ENCODE measurements at places on chromosomes 6 and 20. TPM values are rescaled to one million over a fixed set of nuclear protein-coding genes. Genes with fewer than 3 reads are reported as not detected.

- peaks cover 23% of the 10 kb centered on the region for H3K36me3 ChIP-seq
- peak overlapping the region; percentile 97 for H3K27ac ChIP-seq
- no peaks in the 10 kb centered on the region for H3K27me3 ChIP-seq
- DNase-seq, result peak; percentile 58
- H3K4me1 ChIP-seq, result peaks cover 13% of the 10 kb centered on the region
These were observed 47.7 kb downstream of the AKAP7 start for GRCh38 chr6:131182991-131183425.

- peaks cover 18% of the 10 kb centered on the region for H3K4me1 ChIP-seq
- peaks cover 45% of the 10 kb centered on the region for H3K27me3 ChIP-seq
- H3K4me3 ChIP-seq, result peak overlapping the region; percentile 84
- H3K27ac ChIP-seq, result no peak overlapping the region
- DNase-seq, result no peak
These were observed 12.3 kb upstream of the ZNF311 start for GRCh38 chr6:29017428-29017802.

- peaks cover 58% of the 10 kb centered on the region for H3K4me1 ChIP-seq
- H3K27me3 ChIP-seq, result no peaks in the 10 kb centered on the region
- H3K27ac ChIP-seq, result peak overlapping the region; percentile 76
- peaks cover 38% of the 10 kb centered on the region for H3K36me3 ChIP-seq
- DNase-seq, result peak; percentile 51
These were observed 5.6 kb upstream of the CEP85L start for GRCh38 chr6:118656847-118657451.

- peaks cover 12% of the 10 kb centered on the region for H3K4me1 ChIP-seq
- no peak overlapping the region for H3K4me3 ChIP-seq
- no peak for DNase-seq
- peaks cover 7% of the 10 kb centered on the region for H3K27me3 ChIP-seq
These were observed 17.9 kb downstream of the VSTM2L start for GRCh38 chr20:37920679-37921322.

- peaks cover 40% of the 10 kb centered on the region for H3K4me1 ChIP-seq
- H3K27ac ChIP-seq, result peak overlapping the region; percentile 69
- no peaks in the 10 kb centered on the region for H3K27me3 ChIP-seq
- no peak for DNase-seq
- H3K4me3 ChIP-seq, result peak overlapping the region; percentile 89
These were observed 1.9 kb downstream of the MRPS26 start for GRCh38 chr20:3047486-3048419.

The LST1 gene
- 33.3 TPM for total RNA-seq

The HMGN3 gene
- total RNA-seq, result 59.4 TPM

- no peak overlapping the region for H3K4me3 ChIP-seq
- no peaks in the 10 kb centered on the region for H3K27me3 ChIP-seq
- H3K36me3 ChIP-seq, result no peaks in the 10 kb centered on the region
- DNase-seq, result no peak
- H3K4me1 ChIP-seq, result peaks cover 22% of the 10 kb centered on the region
These were observed 426.5 kb downstream of the CD83 start for GRCh38 chr6:14543971-14544585.

The RAET1E gene
- total RNA-seq, result not detected

The TGM2 gene
- 0.07 TPM for total RNA-seq

The SCGN gene
- total RNA-seq, result not detected

DNA sequence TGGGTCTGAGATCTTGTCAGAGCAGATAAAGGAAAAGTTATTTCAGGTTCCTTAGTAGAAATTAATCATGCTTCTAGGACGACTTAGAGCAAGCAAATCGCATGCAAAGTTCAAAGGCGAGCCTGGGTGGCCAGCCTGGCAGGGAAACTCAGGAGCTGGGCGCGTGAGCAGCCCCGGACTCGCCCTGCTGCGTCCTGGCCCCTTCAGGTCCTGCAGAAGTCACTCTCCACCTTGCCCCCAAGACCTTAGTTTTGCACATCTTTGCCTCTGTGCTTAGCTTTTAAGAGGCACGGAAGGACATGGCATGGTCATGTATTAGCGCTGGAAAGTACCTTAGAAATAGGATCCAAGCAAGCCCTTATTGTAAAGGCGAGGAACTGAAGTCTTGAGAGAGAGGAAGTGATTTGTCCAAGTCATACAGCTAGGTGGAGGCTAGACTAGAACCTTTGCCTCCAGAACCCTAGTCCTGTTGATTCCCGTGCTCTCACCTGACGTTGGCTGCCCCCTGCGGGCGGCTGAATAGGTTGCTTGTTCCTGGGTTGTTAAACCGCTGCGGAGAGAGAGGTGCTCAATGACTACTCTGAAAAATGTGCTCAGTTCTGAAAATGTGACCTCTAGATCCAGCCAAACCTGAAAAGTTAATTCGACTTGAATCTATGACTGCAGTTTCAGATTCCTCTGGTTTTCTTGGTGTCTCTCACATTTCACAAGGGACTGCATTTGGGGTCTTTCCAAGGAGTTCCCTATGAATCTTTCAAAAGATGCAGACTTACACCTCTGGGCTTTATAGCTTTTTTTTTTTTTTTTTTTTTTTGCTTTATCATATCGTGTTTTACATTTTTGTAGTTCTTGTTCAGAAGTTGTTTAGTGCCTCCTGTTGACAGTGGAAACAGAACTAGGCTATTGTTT is 2.7 kb downstream of the MYB start:
- peak overlapping the region; percentile 91 for H3K27ac ChIP-seq
- peak overlapping the region; percentile 83 for H3K4me3 ChIP-seq

The MBOAT1 gene
- 33.0 TPM for total RNA-seq

The MICAL1 gene
- 93.1 TPM for total RNA-seq

DNA sequence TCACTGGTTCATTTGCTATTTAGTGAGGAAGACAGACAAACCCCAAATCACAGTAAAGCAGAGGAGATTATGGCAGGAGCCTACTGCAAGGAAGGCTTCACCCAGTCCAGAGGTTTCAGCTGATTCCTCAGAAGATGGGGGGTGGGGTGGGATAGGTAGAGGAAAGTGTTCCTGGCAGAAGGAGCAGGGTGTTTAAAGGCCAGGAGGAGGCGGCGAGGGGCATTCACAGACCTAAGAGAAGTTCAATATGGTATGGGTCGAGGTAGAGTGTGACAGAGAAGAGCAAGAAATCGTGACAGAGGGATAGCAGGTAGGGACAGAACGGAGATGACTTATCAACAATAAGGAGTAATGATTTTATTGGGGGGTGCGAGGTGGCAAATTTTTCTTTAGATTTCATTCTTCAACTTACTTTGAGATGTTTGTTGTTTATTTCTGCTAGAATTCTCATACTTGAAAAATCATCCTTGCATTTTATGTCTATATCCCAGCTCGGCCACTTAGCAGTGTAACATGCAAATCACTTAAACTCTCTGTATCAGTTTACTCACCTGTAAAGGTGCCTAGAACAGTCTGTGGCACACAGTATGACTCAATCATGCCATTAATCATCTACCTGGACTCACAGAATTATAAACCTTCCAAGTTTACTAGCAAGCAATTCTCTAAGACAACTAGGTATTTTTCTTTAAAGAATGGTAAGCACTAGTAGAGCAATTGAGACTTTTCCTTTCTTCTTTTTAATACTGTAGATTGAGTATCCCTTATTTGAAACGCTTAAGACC is 176.7 kb downstream of the REV3L start:
- H3K4me3 ChIP-seq, result no peak overlapping the region
- H3K4me1 ChIP-seq, result peaks cover 14% of the 10 kb centered on the region
- H3K27ac ChIP-seq, result no peak overlapping the region
- no peak for DNase-seq
- no peaks in the 10 kb centered on the region for H3K27me3 ChIP-seq

DNA sequence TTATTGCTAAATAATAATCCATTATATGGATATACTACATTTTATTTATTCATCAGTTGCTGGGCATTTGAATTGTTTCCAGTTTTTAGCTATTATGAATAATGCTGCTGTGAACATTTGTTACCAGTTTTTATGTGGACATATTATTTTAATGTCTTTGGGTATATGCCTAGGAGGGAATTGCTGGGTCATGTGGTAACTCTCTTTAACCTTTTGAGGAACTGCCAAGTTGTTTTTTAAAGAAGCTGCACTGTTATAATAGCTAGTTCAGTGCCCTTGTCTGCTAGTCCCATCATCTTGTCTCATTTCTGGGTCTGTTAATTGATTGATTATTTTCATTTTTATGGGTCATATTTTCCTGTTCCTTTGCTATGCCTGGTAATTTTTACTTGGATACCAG is 56.3 kb downstream of the FOXO3 start:
- no peak for DNase-seq
- peaks cover 13% of the 10 kb centered on the region for H3K4me1 ChIP-seq
- no peak overlapping the region for H3K27ac ChIP-seq
- H3K4me3 ChIP-seq, result no peak overlapping the region
- peaks cover 6% of the 10 kb centered on the region for H3K27me3 ChIP-seq

GRCh38 chr20:2311329-2311728 is 15.5 kb downstream of the TGM3 start:
- no peak overlapping the region for H3K4me3 ChIP-seq
- peaks cover 3% of the 10 kb centered on the region for H3K27me3 ChIP-seq
- no peak for DNase-seq
- no peaks in the 10 kb centered on the region for H3K4me1 ChIP-seq
- no peak overlapping the region for H3K27ac ChIP-seq
- no peaks in the 10 kb centered on the region for H3K36me3 ChIP-seq

DNA sequence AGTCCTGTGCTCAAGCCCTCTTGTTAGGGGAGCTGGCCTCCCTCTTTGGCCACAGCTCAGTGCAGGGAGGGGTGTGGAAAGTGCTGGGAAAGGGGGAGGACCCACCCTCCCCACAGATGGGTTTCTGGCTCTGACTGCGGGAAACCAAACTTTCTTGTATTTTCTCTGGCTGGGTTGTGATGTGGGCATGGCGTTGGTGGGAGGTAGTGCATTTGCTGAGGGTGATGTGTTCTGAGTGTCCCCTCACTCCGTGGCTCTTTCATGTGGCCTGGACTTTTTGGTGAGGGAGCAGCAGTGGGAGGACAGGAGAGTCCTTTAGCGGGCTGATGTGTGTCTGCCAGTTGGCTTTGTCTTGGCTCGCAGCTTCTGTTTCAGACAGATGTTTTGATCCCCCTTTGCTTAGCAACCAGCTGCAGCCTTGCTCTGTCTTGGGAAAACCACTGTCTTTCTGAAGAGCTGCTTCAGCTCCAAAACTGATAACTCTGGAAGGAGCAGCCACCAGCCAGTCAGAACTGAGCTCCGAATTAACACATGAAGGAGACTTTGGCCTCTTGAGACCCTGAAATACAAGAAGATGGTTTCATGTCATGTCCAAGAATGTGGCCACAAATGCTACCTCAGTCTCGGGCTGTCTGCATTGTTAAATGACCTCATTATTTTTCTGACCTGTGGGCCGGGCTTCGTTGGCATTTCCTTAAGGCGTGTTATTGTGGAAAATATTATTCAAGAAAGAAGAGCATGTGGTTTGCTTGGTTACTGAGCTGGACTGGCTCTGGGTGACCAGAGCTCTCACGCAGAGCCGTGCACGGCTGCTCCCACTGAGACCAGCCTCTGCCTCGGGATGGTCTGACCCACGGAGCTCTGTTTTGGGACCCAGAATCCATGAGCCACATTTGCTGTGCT is 21.5 kb downstream of the SYNJ2 start:
- H3K27me3 ChIP-seq, result no peaks in the 10 kb centered on the region
- peak; percentile 21 for DNase-seq
- peaks cover 15% of the 10 kb centered on the region for H3K36me3 ChIP-seq
- no peak overlapping the region for H3K4me3 ChIP-seq

DNA sequence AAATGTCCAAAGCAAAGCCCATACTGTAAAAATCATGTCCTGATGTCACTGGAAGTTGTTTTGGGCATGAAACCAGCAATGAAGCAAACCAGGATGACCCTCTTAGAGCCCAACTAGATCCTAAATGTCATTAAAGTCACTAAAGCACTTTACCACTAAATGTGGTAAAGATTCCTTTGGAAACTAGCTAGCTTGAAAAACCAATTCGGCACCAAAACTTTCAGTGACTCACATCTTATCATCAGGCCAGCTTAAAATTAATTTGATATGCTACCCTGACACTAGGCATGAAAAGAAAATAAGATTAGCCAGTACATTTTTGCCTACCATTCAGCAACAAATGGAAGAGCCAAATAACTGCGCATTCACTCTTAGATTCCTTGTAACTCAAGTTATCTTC is 145.8 kb downstream of the PACRG start:
- no peak for DNase-seq
- no peaks in the 10 kb centered on the region for H3K4me1 ChIP-seq
- H3K4me3 ChIP-seq, result no peak overlapping the region
- no peak overlapping the region for H3K27ac ChIP-seq

DNA sequence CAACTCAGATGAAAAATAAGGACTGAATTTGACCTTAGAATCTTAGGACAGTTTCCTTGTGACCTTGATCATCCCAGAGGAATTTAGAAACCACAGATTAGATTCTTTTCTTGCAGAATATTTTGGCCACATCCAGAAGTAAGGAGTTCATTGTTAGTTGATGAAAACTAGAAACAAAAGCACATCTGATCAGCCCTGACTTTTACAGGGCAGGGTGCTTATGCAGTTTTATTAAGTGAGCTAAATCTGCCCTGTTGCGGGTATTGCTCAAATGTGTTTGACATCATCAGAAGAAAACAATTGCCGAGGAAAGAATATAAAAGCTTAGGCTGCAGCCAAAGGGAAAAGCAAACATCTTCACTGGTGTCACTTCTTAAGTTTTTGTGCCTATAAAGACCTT is 100.8 kb downstream of the MTFR2 start:
- H3K4me3 ChIP-seq, result no peak overlapping the region
- H3K27ac ChIP-seq, result no peak overlapping the region
- H3K27me3 ChIP-seq, result no peaks in the 10 kb centered on the region

DNA sequence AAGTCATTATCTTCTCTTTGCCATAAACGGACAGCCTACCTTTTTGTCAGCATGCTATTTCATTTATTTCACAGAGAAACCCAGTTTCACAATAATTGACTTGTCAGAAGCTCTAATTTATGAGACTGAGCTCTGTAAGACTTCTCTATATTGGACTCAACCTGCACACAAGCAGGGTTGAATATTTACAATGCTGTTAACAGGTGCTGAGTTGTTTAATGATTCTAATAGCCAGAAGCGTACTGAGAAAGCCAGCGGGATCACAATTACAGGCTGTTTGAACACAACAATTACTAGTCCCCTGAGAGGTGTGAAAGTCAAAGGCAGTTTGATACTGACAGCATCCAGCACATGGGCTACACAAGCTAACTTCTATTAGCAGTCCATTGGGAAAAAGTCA is 128.2 kb upstream of the SIM1 start:
- H3K36me3 ChIP-seq, result peaks cover 14% of the 10 kb centered on the region
- H3K4me1 ChIP-seq, result no peaks in the 10 kb centered on the region
- H3K4me3 ChIP-seq, result no peak overlapping the region
- H3K27ac ChIP-seq, result no peak overlapping the region
- no peaks in the 10 kb centered on the region for H3K27me3 ChIP-seq
- no peak for DNase-seq

The RSPO3 gene
- total RNA-seq, result not detected
